ENCODE measurements at places on chromosomes 12 and 14.

DNA sequence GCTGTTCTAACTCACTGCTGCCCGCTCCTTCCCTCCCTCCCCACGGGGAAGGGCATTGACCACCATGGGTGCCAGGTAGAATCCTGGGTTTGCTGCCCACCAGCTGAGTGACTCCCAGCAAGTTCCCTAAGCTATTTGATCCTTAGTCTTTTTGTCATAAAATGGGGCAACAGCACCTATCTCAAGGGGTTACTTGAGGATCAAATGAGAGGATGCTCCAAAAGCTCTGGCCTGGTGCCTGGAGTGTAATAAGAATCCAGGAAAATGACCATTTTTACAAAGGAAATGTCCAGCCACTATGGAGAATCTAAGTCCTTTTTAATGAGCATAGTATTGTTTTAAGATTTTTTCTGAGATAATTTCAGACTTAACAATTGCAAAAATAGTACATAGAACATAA, 61.4 kb upstream of the CMKLR1 start:
- no peak for DNase-seq

DNA sequence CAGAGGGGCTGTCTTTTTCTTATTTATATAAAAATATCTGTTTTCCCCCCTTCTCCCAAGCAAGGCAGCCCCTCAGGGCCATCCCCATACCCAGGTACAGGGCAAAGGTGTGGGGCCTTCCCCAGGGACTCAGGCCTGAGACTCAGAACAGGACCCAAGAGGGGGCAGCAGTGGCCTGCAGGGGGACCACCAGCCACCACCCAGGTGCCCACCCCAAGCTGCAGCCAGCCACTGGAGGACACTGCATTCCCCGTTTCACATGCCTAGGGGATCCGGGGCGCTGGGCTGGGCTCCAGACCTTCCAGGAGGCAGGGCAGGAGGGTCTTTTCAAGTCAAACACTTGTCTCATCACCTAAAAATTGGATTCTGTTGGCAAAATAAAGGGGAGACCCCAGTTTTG, 83.3 kb downstream of the SCARB1 start:
- DNase-seq: no peak

GRCh38 chr14:105161309-105161708, 7.3 kb downstream of the JAG2 start:
- no peak for DNase-seq

GRCh38 chr14:75562089-75562488, 16.3 kb upstream of the FLVCR2 start:
- peak; percentile 36 for DNase-seq

DNA sequence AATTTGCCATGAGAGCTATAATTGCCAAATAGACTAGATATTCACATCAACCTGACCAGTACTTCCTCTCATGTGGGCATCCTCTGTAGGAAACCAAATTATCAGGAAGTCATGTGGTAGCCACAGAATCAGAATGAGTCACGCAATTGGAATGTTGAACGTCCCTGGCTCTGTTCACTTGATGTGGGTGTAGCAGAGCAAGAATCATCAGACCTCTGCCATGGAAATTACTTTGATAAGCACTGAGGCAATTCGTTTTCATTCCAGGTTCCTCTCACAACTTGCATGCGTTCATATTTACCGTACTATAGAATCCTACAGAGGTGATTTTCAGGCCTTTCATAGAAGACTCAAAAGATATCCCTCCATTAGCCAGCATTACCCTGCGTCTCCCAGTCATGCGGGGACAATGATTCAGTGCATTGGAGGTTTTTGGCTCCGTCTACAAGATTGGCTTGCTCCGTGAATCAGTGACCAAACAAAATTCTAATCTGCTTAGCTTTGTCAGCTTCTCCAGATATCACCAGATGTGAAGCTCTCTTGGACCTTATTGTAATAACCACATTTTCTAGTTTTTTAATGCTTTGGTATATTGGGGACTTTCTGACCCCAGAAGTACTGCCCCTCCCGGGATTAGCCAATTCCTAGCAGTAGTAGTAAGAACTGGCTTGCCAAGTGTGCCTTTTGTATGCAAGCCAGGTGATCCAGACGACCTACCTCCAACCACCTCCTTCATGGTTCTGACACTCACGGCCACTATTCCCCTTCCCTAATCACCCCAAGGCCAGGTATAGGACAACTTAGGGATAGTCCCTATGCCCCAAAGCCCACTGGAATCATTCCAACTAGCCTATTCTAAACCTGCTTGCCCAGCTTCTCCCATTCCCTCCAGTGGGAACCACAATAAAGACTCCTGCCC, 133.4 kb downstream of the KICS2 start:
- DNase-seq: peak; percentile 88

DNA sequence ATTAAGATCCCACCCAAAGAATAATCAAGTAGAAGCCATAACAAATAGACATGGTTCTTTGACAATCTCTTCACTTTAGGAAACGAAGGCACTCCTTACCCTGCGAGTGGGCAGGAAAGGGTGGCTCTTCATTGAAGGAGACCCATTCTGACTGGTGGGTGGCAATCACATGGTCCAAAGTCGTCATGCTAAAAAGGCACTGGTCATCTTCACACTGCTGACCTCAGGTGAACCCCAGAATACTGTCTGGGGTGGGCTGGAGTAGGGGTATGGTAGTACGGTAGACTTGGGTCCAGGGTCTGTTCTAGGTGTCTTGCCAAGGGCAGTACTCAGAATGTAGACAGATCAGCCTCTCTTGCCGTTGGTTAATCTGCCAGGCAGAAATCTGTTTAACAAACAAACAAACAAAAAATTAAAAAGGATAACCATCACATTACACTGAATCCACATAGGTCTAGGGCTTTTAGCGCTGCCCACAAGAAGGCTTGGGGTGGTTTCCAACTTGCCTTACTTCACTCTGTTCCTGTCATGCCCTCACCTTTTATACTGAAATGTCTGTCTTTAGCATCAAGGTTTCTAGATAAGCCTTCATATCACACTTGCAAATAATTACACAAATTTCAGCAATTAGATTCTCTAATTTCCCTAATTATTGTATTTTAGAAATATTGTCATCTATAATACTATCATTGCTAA, 1.8 kb downstream of the STON2 start:
- no peak for DNase-seq

GRCh38 chr14:48582938-48583337, 907.5 kb upstream of the MDGA2 start:
- no peak for DNase-seq

- DNase-seq: peak; percentile 61
These were observed 71.8 kb downstream of the ZNF664 start for GRCh38 chr12:124044809-124045321.

GRCh38 chr14:100538351-100539002, 48.7 kb downstream of the BEGAIN start:
- no peak for DNase-seq

DNA sequence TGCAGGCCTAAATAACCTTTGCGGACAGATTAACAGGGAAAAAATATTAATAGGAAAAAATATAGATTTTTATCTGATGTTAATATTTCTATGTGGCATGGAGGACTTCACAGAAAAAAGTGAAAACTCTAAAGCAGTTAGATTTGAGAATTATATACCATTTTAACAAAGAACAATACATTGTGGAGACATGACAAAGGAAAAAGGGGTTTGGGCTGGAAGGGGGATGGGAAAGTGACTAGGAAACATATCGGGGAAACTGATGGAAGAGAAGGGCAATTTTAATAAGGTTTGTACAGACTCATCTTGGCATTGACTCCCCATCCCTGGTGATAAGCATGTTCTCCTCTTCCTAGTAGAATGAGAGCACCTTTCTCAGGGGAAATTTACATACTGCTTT, 21.0 kb upstream of the GPRC5D start:
- no peak for DNase-seq

DNA sequence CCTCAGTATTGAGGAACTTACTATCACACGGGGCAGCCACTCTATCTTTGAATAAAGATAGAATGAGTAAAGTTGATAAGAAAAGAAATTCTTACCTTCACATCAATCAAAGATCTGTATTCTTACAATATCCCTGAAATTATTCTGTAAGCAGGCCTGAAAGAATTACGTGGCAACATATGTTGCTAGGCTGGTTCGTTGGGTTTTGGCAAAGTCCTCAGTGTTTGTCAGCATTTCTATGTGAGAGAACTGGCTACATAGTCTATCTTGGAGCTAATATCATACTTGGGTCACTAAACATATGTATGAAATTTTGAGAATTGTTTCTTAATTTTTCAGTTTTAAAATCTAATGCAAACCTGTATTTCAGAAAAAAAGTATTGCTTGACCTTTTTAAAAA, 412.2 kb upstream of the GARIN6 start:
- no peak for DNase-seq

GRCh38 chr14:37890095-37890494, 294.7 kb downstream of the TTC6 start:
- no peak for DNase-seq

DNA sequence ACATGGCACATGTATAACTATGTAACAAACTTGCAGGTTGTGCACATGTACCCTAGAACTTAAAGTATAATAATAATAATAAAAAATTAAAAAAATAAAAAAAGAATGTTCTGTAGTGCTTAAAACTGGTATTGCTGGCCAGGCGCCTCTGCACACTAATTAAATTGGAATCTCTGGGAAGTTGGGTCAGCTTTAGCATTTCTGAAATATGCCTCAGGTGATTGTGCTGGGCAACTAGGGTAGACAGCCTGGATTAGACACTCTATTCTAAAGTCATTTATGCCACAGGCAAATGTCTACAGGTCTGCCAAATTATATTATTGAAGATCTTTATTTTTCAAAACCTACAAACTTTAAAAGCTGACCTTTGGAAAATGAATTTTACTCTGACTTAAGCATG, 55.3 kb downstream of the PPM1H start:
- no peak for DNase-seq

GRCh38 chr12:21476949-21477348, 24.5 kb downstream of the RECQL start:
- DNase-seq: no peak

- no peak for DNase-seq
These were observed 106.7 kb downstream of the AEBP2 start for GRCh38 chr12:19546027-19546426.

GRCh38 chr14:96626121-96626768, 124.1 kb downstream of the PAPOLA start:
- DNase-seq: no peak

DNA sequence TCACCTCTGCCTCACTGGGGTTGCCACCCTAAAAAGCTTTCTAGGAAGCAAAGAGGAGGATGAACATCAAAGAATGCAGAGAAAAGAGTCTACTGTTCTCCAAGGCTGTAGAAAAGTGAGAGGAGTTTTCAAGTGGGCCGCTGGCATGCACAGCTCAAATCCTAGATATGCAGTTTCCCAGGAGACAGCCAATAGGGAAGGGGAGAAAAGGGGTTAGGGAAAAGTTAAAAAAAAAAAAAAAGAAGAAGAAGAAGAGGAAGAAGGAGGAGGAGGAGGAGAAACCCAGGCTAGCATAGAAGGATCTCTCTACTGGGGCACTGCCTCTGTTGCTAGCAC, 682 bp downstream of the BATF start:
- DNase-seq: no peak

- no peak for DNase-seq
These were observed 15.5 kb downstream of the ARF6 start for GRCh38 chr14:49908433-49908782.

DNA sequence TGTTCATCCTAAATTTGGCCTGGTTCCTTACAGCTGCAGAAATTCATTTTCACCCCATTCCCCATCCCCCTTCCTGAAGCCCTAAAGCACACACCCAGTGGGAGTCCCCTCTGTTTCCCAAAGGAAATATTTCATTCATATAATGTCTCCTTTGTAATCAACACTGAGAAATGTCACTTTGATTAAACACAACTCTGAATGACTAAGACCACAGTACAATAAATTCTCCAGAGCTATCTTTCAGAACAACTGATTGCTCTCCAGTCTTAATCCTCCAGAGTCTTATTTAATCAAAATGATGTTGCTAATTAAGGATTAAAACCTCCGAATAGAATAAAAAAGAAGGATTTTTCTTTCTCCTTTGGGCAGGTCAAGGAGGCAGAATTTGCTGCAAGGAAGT, 6.4 kb downstream of the SLC15A5 start:
- no peak for DNase-seq

DNA sequence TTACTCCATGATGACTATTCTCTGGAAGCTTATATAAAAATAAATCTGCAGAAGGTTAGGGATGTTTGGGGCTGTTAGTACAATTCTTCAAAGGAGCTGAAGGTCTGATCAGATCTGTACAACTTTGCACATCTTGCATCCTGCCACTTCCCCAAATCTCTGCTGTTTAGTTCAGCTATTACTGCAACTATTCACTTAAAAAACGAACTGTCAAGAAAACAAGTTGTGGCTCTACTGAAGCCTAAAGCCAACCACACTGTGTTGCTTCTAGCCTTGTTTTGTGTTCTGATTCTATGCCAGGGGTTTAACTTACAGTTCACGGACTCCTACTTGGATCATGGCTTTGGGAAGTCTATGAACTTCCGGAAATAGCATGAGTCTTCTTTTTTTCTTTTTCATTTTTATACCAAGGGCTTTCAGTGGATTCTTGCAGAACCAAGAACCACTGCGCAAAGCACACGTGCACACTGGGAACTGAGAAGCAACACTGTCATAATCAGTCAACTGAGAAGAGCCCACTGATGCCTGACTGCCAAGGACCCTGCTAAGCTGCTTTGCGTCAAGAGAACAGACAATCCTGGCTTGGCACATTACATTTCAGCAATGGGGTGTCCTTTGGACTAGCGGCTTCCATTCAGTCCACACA, 66.3 kb upstream of the EEA1 start:
- no peak for DNase-seq

DNA sequence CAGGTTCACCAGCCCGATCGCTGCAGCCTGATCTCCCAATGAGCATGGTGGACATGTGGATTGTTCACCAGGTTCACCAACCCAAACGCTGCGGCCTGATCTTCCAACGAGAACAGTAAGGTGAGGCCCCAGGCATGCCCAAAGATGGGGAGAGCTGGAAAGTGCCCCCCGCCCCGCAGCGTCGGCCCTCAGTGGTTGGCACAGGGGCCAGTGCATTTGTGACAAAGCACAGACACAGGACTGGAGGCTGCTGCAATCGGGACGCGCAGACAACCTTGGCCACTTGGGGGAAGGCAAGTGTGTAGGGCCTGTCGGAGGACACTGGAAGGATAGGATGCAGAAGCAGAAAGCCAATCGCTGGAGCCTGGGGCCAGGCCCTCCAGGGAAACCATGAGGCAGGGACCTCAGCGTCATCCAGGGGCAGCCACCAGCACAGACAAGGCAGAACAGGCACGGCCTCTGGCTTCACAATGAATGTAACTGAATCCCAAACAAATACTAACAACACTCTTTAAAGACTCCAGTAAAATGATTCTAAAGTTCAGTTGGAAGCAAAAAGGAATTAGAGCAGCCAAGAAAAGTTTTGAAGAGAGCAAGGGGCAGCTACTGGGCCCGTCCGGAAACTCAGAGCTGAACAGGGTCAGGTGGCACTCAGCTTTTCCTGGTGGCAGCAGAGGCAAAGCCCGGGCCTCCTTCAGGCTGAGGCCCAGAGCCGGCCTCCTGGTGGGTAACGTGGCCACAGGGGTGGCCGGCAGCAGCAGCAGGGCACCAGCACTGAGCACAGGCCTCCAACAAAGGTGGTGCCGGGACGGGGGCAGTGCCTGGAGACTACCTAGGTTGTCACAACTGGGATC, 13.3 kb downstream of the BRF1 start:
- no peak for DNase-seq

All from suppressor macrophage (primary cell).